ENCODE measurements at places on chromosomes 4 and X.

DNA sequence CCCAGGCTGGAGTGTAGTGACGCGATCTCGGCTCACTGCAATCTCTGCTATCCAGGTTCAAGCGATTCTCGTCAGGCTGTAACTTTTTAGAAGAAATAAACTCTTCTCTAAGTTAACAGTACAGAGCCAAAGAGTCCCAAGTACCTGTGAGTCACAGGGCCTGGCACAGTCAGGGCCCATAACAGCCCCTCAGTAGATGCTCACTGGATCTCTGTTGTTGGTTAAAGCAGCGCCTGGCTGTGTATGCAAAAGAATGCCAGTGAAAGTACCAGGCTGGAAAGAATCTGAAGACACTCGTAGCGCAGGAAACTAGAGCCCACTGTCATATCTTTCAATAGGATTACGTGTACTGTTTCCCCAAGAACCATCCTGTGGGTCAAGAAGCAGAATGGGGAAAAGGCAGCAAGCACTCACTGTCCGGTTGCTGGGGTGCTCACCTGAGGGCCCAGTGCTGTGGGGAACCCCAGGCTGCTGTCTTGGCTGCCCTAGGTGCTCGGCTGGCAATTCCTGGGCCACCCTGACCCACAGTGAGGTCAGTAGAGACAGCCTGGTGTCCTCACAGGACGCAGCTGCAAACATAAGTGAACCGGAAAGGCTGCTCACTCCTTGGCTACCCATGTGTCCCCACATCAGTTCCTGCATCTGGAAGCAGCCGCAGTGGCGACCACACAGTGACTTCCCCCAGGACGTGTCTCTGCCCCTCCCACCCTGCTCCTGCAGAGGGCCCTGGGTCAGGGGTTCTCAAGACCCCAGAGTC, 3.1 kb upstream of the SLBP start:
- DNase-seq = no peak

DNA sequence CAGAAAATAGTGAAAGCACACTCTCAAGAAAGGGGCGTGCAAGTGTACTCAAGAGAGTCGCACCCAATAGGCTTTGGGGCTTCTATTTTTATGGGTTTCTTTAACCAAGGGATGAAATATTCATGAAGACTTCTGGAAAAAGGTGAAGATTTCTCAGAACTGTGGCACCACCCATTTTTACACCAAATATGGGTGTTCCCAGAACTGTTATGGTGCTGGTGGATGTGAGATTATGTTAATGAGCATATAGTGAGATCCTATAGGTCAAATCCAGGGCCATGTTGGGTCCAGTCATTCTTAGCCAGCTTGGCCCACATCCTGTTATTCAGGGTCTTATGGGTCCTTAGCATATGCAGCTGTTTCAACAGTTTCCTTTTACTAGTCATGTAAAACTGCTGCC, 61.0 kb upstream of the SMIM10 start:
- no peak for DNase-seq

DNA sequence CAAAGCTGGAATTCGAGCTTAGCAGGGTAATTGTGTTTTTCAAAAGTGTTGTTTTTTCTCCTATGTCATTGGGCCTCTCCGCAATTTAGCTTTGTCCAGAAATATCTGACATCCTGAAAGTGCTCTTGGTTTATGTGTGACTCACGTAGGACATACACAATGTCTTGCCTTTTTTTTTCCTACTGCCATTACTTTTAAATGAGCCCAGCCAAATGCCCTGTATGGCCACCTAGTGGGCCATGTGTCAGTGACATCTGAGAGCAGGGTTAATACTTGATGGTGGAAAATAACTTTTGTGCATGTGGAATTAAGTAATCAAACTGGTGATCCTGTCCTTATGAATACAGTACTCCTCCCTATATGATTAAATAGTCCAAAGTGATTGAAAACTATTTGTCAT, 1411.1 kb upstream of the TENM3 start:
- DNase-seq = no peak

DNA sequence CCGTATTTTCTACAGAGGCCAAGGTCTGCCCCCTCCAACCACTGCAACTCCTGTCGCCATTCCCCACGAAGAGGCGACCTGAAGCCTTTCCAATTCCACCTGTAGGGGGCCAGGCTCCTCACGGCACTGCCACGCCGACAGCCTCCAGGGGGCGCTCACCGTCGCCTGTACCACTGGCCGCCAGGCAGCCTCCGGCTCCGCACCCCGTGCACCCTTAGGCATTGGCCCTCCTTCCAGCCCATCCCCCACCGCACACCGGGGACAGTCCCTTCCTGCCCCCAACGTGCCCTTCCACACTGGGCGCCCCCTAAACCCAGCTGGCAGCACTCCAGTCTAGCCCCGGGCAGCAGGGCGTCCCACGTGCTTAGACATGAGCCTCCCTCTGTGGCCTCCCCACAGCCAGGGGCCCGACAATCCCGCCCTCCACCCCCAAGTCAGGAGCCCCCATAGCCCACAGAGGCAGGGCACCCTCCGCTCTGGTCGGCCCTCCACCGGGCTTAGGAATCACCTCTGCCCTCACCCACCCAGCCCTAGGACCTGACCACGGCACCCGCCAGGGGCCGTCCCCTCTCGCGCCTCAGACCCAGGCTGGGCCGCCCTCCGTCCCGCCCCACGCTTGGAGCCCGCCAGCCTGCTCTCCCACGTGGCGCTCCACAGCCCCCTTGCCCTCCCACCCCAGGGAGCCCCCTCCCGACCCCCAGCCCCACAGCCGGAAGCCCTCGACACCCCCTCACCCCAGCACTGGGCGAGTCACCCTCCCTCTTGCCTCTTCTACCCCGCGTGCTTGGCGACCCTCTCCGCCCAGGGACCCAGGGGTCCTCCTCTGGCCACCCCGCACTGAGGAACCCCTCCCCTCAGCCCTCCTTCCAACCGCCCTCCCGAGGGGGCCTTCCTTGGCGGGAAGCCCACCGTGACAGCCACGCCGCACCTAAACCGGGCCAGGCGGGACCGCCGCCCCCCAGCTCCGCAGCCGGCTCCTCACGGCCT, 711 bp downstream of the PNMA6E start:
- DNase-seq = no peak

DNA sequence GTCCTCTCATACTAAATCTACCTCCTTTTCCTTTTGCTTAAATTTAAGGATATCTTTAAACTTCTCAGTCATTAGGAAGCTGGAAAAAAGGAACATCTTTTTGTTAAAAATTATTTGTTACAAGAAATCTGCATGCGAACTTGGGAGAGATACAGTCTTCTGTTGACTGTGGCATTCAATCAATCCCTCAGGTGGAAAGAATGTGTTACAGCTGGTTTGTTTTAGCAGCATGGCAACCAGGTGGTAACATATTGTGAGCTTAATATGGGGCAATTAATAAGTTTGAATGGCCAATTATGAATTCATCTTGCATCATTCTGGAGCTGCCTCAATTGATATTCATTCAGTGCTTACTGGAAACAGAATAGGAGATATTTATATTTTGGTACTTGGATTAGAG, 135.0 kb downstream of the GC start:
- no peak for DNase-seq

- DNase-seq = no peak
These were observed 17.7 kb downstream of the UBE2D3 start for GRCh38 chr4:102809691-102810090.

DNA sequence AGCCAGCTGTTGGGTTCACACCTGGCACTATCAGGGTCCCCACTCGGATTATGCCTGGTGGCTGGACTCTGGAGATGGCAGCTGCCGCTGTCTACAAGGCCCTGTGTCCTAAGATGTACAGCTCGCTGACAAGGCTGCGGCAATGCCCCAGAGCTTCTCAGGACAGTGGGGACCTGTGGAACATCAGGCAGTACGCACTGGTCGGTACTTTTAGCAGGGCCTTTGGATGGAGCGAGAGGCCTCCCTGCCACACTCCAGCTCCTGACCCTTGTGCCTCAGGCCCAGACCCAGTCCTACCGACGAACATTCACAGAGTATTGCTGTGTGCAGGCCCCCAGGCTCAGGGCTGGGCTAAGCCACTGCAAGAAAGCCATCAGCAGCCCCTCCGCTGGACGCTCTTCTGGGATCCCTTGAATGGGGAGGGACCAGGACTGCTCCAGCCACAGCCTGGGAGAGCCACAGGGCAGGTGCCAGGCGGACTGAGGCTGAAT, 45.7 kb upstream of the HMX1 start:
- peak; percentile 7 for DNase-seq

DNA sequence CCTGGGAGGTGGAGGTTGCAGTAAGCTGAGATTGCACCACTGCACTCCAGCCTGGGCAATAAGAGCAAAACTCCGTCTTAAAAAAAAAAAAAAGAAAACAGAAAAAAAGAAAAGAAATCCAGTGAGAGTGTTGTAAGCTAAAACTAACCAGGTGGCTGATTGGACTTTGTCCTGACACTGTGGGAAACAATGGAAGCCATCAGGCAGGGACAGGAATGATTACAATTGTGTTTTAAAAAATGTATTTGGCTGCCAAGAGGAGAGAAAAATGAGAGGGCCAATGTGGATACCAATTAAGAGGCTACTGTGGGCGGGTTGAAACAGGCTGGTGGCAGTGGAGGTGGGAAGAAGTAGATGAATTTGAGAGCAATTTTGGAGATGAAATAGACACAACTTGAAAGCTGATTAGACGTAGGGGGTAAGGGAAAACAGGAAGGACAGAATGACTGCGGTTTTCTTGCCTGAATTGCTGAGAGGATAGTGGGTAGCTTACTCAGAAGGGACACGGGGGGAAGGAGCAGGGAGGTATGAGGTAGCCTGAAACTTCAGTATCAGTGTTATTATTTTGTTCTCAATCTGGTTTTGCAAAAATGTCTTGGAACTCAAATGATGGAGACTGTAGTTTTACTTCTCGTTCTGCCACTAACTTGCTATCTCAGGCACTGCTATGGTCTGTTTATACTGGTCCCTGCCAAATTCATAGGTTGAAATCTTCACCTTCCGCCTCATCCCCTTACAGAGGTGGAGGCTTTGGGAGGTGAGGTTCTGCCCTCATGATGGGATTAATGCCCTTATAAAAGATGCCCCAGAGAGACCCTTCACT, 45.6 kb upstream of the CHRNA9 start:
- DNase-seq = no peak

- no peak for DNase-seq
These were observed 165.2 kb downstream of the CCSER1 start for GRCh38 chr4:90292438-90292837.

GRCh38 chr4:72314869-72315268, 254.2 kb downstream of the ADAMTS3 start:
- no peak for DNase-seq

- no peak for DNase-seq
These were observed 46.6 kb upstream of the MAGEC2 start for GRCh38 chrX:142251680-142252079.

GRCh38 chrX:37578045-37578444, 6.6 kb downstream of the LANCL3 start:
- DNase-seq = no peak

DNA sequence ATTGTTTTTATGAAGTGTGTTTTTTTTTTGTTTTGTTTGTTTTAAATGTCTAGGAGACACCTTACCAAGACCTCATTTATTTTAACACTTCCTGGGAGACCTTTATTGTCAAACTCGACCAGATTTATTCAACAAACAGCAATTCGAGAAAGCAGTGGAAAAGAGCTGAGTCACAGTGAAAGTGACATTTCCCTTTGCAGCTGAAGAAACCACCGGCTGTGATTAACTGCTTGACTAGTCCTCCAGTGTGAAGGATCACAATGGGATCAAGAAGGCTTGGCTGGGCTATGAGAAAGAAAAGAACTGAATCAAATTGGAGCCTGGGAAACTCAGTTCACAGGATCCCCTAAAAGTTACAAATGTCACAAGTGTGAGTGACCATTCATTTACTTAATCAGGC, 11.9 kb upstream of the ADH7 start:
- DNase-seq = peak; percentile 25

DNA sequence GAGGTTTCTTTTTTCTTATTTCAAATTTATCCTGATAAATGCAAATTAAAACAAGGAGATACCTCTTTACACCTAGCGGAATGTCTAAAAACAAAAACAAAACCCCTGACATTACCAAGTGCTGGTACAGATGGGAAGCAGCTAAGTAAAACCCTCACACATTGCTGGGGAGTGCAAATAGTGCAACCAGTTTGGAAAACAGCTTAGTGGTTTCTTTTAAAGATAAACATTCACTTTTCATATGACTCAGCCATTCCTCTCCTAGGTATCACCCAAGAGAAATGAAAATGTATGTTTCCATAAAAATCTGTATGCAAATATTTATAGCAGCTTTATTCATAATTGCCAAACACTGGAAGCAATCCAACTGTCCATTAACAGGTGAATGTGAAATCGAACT, 84.1 kb upstream of the HELT start:
- no peak for DNase-seq

DNA sequence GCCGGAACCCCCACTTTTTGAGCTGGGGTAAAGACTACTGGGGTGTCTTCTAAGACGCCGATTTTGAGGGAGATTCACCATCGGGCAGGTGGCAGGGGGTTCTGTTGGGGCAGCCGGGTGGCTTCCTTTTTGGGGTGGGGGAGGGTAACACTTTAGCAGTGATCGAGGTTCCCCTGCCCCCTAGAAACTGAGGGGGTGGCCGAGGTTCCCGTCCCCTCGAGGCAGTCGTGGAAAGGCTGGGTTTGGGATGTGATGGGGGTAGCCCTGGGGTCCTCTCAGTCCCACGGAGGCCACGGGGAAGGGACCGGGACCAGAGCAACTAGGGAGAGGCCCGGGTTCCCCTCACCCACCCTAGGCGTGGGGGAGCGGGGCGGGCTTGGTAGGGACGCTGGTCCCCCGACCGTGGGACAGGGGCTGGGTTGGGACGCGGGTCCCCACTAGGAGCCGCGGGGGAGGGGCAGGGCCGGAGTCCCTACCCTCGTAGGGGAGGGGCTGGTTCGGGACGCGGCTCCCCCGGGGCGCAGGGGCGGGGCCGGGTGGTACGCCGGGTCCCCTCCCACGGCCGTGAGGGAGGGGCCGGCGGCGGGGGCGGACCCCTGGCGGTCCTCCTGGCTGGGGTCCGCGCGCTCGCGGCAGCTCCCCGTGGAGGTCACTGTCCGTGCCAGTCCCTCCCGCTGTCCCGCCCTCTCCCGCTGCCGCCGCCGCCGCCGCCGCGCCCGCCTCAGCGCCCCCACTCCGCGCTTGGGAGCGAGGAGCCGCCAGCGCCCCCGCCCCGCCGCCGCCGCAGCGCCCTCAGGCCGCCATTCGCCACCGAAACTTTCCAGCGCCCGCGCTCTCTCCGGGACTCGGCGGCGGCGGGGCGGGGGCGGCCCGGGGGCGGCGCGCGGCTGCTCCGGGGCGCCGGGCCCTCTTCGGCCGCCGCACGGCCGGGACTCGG, at the start of gene TBL1X:
TBL1X (plus strand) TSS at position 624 of the 937 bp plus-strand sequence. CDS start 188,529 bp downstream, outside the sequence.
- peak; percentile 57 for DNase-seq

GRCh38 chr4:74357965-74358364, 7.0 kb upstream of the EREG start:
- no peak for DNase-seq

All from body of pancreas (tissue), 4 donors.